Lower lobe of right lung (tissue), 2 donors: ENCODE measurements at places on chromosomes 12 and 14. TPM values are rescaled to one million over a fixed set of nuclear protein-coding genes. Genes with fewer than 3 reads are reported as not detected.

- no peak for DNase-seq
These were observed 217.4 kb downstream of the ZFP36L1 start for GRCh38 chr14:68575426-68575825.

DNA sequence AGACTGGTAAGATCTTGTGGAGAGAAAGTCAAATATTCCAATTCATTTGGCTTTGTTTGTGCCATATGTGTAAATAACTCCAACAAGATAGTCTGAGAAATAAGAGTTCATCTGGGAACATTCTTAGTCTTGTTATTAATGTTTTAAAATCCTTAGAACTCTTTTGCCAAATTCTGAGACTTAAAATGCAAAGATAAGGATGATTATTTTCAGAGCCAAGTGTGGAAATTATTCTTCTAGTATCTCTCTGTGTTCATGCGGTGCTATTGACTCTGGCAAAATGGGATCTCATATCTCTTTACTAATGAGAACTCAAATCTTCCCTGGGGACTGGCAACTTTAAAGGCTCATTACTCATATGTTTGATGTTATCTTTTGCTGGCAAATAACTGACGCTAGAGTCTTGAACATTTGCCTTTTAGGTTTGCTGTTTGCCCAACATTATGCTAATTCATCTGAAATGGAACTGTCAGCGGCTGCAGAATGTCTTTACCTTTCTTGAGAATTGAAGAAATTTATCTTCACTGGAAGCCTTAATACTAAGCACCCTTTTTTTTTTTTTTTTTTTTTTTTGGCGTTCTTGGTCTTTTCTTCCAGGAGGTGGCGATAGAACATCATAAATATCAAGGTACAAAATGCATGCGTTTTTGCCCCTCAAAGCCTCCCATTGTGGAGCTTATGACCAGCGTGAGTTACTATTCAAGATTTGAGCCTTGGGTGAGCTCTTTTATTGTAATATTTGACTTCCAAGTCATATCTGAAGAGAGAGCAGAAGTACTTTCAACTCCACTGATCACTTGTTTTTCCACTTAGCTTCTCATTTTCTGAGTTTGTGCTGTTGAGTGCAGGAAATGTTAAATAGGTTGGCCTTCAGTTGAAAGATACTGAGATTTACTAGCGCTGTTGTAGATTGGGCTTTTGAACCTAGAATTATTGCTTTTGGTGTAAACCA lies 86.5 kb downstream of the CAND1 start:
- DNase-seq = no peak

- DNase-seq = no peak
These were observed 3.3 kb downstream of the RAD52 start for GRCh38 chr12:946212-946611.

- DNase-seq = no peak
These were observed 96.2 kb downstream of the SEC23A start for GRCh38 chr14:39006721-39007410.

GRCh38 chr12:85266356-85266755 lies 13.7 kb upstream of the ALX1 start:
- DNase-seq = no peak

- no peak for DNase-seq
These were observed 35.9 kb downstream of the BBS10 start for GRCh38 chr12:76312315-76312714.

SLC35F4 gene
- total RNA-seq = not detected

ASCL1 gene
- total RNA-seq = 0.15 TPM

A2M gene
- total RNA-seq = 1,832 TPM

KMT2D gene
- total RNA-seq = 114 TPM

DPPA3 gene
- total RNA-seq = not detected

TRIM9 gene
- 0.92 TPM for total RNA-seq

CRACR2A gene
- total RNA-seq = 7.9 TPM

C3AR1 gene
- total RNA-seq = 62.1 TPM
